Stimulated activated CD4-positive, alpha-beta T cell treated with anti-CD3 and anti-CD28 coated beads, Interleukin-4, amount 100 ng/mL, for 24 hours (primary cell): ENCODE measurements at places on chromosomes 2 and 18.

DNA sequence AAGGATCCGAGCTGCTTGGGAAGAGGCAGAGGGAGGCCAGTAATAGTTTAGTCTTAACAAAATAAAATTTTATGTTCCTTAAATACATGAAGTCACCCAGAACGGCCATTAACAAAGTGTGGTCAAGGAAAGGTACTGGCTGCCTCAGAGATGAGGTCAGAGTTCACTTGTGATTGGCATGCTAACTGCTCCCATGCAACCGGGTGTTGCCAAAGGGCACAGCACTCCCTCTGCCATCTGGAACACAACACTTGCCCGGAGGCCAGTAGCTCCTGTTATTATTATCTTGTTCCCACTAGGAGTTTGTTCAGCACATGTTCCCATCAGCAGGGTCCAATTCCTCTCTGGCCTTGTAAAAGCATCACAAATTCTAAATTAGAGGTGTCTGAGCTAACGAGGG, 207.0 kb downstream of the CYP26B1 start:
- no peak for DNase-seq

DNA sequence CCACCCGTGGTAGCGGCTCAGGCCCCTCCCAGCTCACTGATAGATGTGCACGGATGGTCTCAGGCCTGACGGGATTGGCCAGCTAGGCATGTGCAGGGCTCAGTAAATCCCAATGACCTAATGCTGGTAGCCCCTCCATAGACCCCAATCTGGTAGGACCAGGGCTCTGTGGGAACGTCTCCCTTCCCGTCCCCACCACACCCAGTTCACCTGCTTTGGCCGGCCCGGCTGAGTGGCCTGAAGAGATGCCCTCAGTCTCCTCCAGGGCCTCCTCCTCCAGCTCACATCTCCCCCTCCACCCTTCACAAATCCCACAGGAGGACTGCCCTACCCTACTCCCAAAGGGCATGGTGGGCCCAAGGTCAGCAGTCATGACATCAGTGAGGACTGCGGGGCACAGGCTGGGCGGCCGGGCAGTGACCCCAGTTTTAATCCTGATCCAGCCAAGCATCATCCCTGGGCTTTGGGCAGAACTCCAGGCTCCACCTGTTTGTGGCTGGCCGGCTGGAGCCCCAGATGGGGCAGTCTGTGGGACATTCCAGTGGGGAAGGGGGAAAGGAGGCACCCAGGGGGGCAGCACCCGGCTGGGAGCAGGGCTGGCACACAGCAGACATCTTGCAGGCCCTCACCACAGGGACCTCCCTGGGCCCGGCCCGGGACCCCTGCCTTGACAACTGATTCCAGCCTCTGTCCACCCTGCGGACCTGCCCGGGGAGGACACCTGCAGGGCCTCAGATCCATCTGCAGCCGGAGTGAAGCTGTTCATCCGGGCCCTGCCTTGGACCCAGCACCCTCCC, 2.3 kb downstream of the KIF1A start:
- no peak for DNase-seq

- no peak for DNase-seq
Measured at GRCh38 chr2:46559261-46559660, 79.9 kb downstream of the TMEM247 start.

- DNase-seq: peak; percentile 22
Measured at GRCh38 chr2:64453770-64454385, at the start of gene LGALSL. TSS of gene LGALSL (plus strand) at chr2:64454162. CDS start at chr2:64454546, 384 bp downstream.

DNA sequence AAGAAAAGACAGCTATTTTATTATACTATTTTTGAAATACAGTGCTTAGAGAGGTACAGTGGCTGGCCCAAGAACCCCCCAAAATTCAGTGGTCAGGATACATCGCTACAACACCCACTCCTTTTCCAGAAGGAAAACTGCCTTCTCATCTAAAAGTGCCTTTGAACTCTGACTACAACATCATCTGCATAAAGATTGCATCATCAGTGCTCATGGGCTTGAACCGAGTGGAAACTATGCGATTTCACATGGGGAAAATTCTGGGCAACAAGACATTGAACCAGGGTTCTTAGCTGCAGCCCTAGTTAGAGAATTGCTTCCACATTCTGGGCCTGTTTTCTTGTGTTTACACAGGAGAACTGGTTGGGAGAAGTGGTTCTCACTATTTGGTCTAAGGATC, 294.6 kb upstream of the SLC14A2 start:
- DNase-seq: no peak

DNA sequence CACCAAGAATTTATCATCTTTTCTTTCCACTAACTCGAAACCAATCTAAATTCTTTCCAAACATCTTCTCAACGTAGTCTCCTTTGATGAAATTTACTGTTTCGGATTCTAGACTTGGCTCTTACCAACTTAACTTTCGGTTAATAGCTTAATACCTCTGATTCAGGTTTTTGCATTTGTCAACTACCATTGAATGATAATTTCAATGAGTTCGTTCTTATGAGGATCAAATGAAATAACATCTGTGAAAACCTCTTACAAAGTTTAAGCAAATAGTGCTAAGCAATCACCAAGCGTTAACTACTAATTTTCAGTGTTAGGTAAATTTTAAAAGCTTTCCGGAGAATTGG, 593 bp upstream of the NRBP1 start:
- DNase-seq: no peak

GRCh38 chr2:144372410-144373080, 147.4 kb downstream of the ZEB2 start:
- DNase-seq: no peak

GRCh38 chr2:173763641-173764040, 201.5 kb downstream of the SP3 start:
- DNase-seq: no peak

GRCh38 chr2:239115616-239116015, 267.7 kb downstream of the TWIST2 start:
- no peak for DNase-seq

- DNase-seq: no peak
Measured at GRCh38 chr2:150598383-150598782, 110.9 kb upstream of the RND3 start.

DNA sequence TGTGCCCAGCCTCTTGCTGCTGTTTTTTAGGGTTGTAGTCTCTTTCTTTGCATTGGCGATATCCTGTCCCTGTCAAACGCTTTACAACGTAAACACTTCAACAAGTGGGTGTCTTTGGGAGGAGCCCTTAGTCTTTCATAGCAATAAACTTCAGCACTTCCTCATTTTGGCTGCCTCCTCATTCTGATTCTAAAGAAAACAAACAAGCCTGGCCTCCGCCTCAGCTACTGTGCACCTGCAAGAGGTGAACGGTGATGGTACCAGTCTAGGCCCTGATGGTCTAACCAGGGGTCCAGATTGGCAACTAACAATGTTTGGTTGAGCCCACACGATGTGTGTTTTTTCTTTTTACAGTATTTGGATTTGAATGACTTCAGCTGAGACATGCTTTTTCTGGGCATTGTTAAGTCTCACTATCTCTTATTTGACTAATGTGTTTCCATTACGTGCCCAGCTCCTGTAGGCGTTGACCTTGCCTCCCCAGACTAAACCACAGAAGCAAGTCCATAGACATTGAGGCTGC, 53.2 kb upstream of the CUL3 start:
- DNase-seq: peak; percentile 48

DNA sequence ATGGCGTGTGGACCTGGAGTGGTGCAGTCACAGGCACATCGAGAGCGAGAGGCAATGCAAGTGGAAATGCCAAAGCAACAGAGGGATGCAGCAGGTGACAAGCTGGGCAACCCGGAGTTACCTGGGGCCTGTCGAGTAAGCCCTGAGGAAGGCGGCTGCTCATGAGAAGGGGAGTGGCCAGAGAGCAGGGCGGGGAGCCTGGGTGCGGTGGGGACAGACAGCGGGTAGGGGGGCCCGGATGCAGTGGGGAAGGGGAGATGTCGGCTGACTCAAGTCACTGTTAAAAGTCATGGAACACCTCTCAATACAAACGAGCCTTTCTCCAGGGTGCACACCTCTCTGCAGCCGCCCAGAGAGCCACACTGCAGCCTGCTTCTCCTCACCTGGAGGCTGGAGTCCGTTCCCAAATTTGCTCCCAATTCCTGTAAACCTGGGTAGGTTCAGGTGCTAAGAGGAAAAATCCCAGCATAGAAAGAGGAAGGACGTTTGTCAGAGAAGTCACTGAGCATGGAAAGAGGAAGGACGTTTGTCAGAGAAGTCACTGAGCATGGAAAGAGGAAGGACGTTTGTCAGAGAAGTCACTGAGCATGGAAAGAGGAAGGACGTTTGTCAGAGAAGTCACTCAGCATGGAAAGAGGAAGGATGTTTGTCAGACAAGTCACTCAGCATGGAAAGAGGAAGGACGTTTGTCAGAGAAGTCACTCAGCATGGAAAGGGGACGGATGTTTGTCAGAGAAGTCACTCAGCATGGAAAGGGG, 71.7 kb upstream of the TWIST2 start:
- DNase-seq: no peak

GRCh38 chr2:237723023-237723422, 75.6 kb upstream of the RBM44 start:
- DNase-seq: no peak

GRCh38 chr2:54329482-54330161, 73.6 kb upstream of the TSPYL6 start:
- DNase-seq: no peak

- DNase-seq: no peak
Measured at GRCh38 chr2:217438136-217438535, 564.7 kb downstream of the TNS1 start.

GRCh38 chr2:95391641-95392310, 10.7 kb upstream of the FAHD2A start:
- DNase-seq: no peak

DNA sequence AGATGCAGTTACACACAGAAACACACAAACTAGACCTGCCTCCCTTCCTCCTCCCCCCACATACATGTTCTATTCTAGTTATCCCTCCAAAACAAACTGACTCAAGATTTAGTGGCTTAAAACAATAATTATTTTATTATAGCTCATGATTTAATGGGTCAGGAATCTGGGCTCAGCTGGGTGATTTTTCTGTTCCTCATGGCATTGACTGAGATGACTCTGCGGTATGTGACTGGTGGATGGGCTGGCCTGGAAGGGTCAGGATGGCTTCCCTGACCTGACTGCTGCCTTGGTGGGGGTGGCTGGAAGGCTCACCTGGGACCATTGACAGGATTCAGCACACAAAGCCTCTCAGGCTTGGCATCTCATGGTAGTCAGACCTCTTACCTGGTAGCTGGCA, 33.7 kb upstream of the NTSR2 start:
- DNase-seq: no peak

- DNase-seq: no peak
Measured at GRCh38 chr2:20484034-20484617, 37.3 kb downstream of the RHOB start.

GRCh38 chr2:14750433-14750832, 117.9 kb downstream of the LRATD1 start:
- no peak for DNase-seq

- DNase-seq: no peak
Measured at GRCh38 chr2:110790907-110791306, 58.5 kb downstream of the ACOXL start.

GRCh38 chr18:62196079-62196478, 9.0 kb downstream of the RELCH start:
- no peak for DNase-seq

GRCh38 chr2:2039826-2040225, 291.2 kb downstream of the MYT1L start:
- DNase-seq: no peak

DNA sequence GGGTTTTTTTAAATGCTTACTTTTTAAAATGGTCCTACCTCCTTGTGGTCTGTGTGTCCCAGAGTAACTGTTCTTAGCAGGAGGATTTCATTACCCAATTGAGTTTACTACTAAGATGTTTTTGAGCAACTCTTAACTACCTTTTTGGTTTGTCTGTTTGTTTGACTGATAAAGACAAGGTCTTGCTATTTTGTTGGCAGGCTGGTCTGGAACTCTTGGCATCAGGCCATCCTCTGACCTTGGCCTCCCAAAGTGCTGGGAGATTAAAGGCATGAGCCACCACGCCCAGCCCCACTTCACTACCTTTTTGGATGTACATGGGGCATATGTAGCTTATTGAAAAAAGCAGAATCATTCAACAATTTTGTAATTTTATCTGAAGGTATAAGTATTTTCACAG, 14.9 kb downstream of the MRPS9 start:
- no peak for DNase-seq

DNA sequence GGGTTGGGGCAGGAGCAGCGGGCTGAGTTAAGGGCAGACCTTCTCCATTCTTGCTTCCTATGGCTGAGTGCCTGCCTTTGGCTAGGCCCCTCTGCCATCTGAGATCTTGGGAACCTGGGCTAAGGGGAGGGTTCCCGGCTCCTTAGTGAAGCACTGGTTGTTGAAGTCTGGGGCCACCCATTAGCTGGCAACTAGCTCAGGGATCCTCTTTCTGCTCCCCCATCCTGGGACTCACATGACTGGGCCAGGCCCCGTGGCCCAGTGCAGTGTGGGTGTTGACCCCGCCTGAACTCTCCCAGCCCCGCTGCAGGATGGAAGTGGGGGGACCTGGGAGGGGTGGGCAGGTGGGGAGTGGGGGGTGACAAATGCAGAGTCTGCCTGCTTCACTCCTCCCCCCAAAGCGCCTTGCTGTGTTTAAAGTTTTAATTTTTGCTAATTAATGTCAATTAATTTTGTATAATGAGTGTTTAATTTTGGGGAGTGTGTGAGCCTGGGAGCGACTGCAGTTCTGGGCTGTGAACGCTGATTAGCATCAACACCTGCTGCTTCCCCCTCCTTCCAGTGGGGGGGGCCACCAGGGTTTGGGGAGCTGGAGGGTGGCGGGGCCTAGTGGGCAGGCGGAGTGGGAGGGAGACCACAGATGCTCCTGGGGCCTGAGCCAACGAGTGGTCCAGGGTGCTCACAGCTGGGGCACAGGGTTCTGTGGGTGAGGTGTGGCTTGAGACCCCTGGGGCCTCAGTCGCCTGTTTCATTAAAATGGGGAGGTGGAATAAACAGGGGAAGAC, 55.2 kb downstream of the EMX1 start:
- no peak for DNase-seq

DNA sequence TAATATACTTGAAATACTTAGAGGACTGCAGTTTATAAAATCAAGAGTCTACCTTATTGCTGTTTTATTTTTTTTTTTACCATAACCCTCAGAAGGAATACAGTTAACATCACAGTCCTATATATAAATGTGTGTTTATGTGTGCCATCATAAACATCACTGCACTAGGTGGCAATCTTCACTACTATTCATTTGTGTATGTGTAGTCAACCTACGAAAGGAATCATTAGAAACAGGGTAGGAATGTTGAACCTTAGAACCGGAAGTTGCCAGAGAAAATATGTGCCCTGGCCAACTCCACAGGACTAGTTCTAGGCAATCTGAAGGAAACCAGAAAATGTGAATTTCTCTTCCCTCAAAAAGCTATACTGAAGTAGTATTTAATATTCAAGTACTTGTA, 3.4 kb downstream of the GEN1 start:
- no peak for DNase-seq

DNA sequence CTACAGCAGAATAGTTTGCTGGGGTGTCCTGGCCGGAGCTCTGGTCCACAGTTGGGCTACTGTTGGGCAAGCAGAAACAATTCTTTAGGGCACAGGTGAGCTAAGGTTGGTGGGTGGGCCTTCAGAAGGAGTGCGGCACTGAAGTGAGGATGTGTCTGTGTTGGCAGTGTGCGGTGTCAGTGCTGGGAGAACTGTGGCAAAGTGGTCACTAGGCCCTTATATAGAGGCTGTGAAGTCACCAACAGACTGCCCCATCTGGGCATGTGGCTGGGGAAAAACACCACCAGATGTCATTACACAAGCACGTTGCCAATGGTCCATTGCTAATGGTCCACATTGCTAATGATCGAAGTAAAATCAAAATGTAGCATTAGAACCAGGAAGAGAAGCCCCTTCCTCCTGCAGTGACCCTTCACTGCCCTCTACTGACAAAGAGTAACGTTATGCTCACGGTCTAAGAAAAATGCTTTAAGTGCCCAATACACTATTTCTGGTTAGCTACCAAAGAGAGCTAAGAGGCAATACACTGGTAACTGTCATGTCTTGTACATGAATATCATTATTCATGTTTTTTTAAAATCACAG, 21.3 kb downstream of the SCN1A start:
- DNase-seq: no peak
